ENCODE measurements at places on chromosomes 2 and 18.

- DNase-seq = no peak
Observed at GRCh38 chr2:164655750-164656149, 34.5 kb upstream of the GRB14 start.

DNA sequence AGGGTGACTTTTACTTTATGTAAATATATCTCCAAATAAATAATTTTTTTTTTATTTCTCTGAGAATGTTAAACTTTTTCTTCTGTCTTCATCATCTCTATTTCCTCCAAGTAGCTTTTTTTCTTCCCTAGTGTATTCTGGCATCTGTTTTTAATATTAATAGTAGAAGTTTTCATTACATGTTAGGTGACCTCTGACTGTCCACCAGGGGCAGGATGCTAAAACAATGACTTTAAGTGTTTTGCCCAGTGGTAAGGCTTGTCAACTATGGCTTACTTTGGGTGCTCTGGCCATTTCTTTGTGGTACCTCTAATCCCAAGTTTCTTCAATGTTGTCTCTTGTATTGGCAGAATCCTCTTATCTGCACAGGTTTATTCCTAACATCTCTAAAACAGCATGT lies 127.1 kb downstream of the SRBD1 start:
- DNase-seq = peak; percentile 4

DNA sequence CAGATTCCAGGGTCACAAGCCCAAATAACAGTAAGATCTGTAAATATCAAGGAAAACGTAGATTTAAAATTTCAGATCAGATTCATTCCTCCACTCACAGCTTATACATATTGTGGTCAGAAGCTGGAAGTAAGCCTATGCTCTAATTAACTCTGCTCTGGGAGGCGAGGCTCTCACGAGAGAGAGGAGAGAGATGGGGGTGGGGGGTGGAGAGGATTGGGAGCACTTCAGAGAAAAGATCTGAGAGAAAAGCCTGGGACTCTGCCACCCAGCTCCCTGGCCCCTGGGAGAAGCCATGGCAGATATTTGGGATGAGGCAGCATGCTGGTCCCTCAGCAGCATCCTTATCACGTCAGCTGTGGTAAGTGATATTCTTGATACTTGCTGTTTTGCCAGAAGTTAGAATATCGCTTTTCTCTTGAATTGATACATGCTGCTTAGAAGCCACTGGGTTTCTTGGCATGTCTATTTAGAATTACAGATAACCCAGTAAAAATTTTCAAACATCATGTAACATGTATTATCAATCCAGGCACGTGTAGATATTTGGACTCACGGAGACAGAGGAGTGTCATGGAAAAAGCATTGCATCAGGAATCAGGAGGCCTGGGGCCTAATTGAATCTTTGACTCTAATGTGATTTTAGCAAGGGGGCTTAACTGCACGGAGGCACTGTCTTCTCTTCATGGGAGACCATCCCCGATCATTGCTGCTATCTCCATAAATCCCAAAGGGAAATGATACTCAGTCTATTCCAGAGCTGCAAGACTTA lies 265.4 kb downstream of the HRH4 start:
- DNase-seq = no peak

GRCh38 chr18:79438898-79439627 lies 43.3 kb downstream of the NFATC1 start:
- peak; percentile 78 for DNase-seq

All from fibroblast of skin of abdomen (primary cell).